C1 segment of cervical spinal cord (tissue), 14 donors: ENCODE measurements at places on chromosomes 4 and X.

DNA sequence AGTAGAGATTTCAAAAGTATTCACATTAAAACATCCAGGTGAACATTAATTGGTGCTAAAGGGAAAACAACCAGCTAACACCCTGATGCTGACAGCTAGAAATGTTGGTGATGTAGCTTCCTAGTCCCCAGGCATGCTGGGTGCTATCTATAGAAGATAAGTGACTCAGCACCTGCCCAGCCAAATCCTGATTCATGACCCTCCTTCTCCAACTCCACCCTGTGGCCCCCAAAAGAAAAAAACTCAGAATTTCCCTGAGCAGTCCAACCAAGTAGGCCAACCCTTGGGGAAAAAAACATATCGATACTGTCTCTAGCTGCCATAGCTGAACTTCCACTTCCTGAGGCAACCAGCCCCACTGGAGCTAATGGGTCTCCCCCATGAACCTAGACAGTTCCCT lies 197.6 kb upstream of the KLF3 start:
- DNase-seq = no peak

- DNase-seq = no peak
These were observed 258.6 kb upstream of the AGTR2 start for GRCh38 chrX:115911967-115912366.

- DNase-seq = no peak
These were observed 384.8 kb downstream of the FAM133A start for GRCh38 chrX:94058728-94059382.

GRCh38 chr4:135371137-135371536 lies 1169.5 kb upstream of the PABPC4L start:
- no peak for DNase-seq

- no peak for DNase-seq
These were observed 110.9 kb downstream of the FBXW7 start for GRCh38 chr4:152424977-152425376.

DNA sequence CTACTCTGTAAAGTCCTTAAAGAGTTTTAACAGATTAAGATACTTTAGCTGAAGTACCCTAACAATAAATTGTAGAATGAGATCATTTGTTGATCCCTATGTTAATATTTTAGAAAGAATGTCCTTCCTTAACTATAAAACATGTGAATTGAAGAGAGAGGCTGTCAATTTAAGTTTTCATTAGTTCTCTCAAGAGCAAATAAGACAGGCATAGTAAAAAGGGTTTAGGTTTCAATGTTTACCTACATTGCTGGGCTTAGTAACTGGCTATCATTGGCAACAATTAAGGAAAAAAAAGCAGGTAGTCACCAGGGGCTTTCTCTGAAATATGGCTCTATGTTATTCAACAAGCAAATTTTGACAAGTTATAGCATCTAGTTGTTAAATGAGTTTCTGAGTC lies 91.5 kb downstream of the ATRX start:
- DNase-seq = no peak

GRCh38 chrX:630612-631496 lies at the start of gene SHOX:
Gene SHOX (plus strand): TSS chrX:630791. CDS start chrX:630898, 107 bp downstream.
- DNase-seq = no peak

DNA sequence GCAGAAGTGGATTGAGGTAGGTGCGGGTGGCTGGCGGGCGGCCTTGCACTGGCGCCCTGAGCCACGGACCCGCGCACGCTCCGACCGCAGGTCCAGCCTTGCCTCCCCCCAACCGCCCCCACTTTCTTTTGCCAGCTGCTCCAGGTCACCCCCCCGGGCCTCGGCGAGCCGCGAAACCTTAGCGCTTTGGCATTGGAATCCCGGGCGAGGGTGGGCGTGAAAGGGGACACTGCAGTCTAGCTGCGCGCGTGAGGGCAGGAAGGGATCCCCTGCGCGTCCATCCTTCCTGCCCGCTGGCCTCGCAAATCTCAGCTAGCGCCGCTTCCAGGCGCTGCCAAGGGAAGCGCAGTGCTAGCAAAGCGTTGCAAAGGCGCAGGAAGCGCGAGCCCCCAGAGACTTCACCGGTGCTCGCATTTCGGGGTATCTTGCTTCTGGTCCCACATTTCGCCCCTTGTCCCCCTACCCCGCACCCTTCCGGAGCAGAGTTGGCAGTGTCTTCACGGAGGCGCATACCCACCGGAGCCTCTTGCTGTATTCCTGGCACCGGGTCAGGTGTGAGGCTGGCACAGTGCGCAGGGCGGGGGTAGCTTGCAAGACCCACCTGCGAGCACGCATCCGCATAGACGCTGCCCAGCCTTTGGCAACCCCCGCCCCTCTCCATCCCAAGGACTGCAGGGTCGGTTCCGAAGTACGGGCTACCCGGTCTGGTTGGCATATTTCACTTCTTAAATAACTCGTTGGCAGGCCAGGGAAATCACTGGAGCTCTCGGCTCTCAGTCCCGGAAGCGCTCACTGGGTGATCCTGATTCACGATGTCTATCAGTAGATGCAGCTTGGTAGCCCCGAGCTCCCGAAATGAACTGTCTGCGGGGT lies 104.4 kb downstream of the UCHL1 start:
- peak; percentile 64 for DNase-seq
